ENCODE measurements at places on chromosomes 12 and 14.

DNA sequence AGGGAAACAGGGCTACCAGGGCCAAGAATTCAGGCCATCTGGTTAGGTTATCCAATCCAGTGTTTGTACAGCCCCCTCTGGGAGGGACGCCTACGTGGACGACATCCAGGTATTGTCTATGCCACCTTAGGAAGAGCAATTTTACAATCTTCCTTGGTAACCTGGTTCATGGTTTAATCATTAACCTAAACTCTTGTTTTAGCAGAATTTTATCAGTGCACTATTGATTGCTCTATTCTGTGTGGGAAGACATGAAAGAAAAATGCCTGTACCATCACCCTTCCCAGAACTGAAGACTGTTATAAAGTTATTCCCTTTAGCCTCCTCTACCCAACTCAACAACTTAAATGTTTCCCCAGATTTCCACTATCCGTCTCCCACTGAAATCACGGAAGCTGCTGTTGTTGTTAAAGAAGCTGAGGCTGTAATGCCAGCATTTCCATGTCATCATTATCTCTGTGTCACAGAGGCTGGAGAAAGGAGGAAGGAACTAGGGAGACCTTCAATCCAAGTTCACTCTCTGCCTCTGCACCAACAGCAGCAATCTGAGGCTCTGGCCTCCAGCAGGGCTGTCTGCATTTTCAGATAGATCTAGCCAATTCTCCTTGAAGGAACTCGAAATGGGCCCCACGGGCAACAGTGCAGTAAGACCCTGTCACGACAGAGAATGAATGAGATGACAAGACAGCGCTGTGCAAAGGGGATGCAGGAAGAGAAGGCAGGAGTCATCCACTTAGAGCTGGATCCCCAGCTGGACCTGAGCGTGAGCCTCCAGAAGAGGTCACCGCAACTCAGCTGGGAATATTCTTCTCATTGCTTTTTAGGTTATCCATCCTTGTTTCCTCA, 183.4 kb upstream of the GZMB start:
- DNase-seq, result no peak

DNA sequence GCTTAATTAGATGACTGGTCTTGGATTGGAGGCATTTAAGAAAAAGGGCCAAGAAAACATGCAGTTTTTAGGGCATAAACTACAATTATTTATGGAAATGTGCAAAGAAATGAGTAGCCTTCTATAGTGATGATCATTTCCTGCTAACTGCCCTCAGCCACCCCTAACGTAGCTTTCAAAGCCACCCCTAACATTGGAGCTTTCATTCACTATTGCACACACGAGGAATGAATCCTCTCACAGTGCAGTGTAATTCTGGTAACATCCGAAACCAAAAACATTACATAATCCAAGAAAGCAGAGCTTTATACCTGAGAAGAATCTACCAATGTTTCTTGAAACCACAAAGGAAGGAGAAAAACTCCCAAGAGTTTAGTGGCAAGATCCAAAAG, 1003.6 kb downstream of the TMEM121 start:
- DNase-seq, result no peak

- DNase-seq, result no peak
Measured at GRCh38 chr12:124566997-124567672, at the start of gene NCOR2. TSS of gene NCOR2 (minus strand) at chr12:124567612. CDS start at chr12:124495251, 72,361 bp downstream.

GRCh38 chr12:32134101-32134888, 27.6 kb downstream of the BICD1 start:
- DNase-seq, result peak; percentile 51

DNA sequence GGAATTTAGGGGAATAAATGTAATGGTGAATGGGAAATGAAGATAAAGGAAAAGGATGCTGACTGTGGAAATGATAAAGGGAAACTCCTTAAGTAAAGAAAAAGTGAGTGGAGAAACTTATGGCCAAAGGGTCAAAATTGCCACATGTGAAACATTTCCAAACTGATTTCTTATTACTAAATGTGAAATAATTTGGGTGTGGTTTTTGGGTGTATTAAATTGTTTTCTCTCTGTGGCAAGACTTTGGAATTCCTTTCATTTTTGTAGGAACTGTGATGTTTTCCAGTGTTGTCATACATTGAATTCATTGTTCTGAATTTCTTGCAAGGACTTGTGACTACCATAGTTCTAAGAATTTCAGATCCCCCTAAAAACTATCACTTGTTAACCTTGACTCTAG, 1891.5 kb upstream of the SEL1L start:
- DNase-seq, result no peak

DNA sequence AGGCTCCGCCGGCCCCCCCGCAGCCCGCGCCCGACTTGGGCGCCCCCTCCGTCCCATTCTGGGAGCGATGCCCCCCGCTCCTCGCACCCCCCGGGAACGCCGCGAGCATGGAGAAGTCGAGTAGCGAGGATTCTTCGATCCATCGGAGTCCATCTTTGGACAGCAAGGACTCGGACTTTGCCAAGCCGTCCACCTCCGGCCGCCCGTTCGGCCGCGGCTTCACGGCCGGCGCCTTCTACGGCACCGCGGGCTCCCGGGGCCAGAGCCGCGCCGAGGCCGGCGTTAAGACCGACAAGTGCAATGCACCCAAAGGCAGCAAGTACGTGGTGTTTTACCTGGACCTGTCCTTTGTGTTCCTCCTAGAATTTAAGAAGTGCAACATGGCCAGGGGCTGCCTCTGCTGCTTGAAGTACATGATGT, 123.6 kb downstream of the TSPAN9 start:
- no peak for DNase-seq

DNA sequence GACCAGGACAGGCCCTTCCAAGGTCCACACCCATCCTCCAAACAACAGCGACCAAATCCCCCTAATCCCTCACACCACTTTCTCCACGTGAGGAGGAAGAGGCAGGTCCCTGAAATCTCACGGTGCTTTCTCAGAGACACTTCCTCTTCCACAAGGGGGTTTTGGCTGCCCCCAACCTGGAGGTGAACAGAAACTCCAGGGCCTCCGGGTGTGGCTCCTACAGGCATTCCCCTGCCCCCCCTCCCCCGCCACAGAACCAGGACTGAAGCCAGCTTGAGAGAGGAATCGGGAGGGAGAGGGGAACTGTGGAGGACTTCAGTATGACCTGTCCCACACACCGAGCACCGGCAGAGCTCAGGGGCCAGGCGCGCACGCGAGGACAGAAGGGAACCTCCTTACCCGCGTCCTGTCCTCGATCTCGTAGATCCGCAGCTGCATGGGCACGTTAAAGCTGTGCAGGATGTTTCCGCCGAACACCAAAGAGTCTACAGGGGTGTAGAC, 60.2 kb downstream of the KDM2B start:
- DNase-seq, result no peak

DNA sequence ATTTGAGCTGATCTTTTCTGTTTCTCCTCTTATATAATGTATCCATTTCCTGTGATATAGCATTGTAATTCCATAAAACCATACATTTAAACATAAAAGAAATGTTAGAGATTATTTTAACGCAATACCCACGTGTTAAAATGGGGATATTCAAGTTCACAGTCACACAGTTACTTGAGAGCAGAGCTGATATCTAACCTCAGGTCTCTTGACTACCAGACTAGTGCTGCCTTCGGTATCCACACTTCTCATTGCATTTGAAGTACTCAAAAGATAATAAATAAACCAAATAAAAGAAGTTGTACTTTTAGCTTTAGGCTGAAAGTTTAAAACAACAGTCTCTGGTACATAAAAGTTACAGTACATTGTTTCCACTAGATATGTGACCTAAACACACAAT, 2.9 kb downstream of the CLECL1 start:
- no peak for DNase-seq

- DNase-seq, result no peak
Measured at GRCh38 chr14:77347751-77348150, 26.9 kb downstream of the GSTZ1 start.

GRCh38 chr14:35366056-35366451, 38.5 kb downstream of the NFKBIA start:
- peak; percentile 10 for DNase-seq

DNA sequence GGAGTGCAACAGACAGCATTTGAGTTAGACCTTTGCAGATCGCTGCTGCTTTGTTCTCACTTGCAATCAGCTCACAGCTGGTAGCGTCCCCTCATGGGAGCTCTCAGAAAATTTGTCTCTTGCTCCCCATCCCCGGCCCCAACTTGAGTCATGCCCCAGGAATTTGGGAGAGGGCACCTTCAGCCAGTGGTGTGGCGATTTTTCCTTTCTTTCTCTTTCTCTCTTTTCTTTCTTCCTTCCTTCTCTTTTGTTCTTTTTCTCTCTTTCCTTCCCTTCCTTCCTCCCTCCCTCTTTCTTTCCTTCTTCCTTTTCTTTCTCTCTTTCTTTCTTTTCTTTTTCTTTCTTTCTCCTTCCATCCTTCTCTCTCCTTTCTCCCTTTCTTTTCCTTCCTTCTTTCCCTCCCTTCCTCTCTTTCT, 34.2 kb upstream of the MAP1LC3B2 start:
- DNase-seq, result no peak

- peak; percentile 10 for DNase-seq
Measured at GRCh38 chr14:57486767-57487379, 6.8 kb downstream of the CCDC198 start.

GRCh38 chr12:573232-573631, 90.0 kb downstream of the NINJ2 start:
- DNase-seq, result no peak

- no peak for DNase-seq
Measured at GRCh38 chr12:107775093-107775721, 703 bp downstream of the ASCL4 start.

GRCh38 chr14:102457509-102457908, 52.1 kb downstream of the ANKRD9 start:
- DNase-seq, result no peak

DNA sequence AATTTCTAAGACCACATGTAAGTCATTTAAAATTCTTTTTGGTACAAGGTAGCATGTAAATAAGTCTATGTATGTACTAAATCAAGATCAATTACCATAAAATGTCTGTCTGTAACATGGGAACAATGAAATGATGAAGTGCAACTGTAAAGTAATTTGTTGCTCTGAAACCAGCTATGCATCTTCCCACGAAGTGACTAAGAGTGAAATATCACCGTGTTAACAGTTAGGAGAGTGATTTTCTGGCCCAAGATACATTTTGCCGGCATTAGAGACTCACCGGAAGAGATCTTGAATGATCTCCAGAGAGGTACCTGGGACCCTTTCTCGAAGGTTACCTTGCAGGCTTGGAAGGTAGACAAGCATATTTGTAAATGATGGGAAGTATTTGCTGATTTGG, 105.8 kb downstream of the SAMD4A start:
- DNase-seq, result no peak

GRCh38 chr14:64998455-64998931, 11.8 kb downstream of the FNTB start:
- peak; percentile 14 for DNase-seq

DNA sequence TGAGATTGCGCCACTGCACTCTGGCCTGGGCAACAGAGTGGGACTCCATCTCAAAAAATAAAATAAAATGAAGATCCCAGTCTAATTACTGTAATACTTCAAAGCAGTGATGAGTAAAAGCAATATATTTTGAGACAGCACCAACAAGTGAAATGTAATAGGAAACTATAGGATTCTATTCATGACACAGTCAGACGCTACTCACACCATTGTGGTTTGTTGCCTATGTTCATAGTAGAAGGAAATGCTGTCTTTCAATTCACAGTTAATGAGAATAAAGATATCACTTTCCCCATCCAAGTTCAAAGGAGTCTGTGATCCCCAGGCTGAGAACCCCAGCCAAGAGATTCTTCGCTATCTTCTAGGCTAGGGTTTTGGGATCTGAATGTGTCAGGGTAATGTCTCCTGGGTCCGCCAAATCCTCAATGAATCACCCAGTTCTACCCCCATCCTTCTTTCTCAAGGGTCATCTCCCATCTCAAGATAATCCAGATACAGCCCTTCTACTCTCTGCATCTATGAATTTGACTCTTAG, 16.6 kb upstream of the DTX1 start:
- no peak for DNase-seq

- DNase-seq, result no peak
Measured at GRCh38 chr14:35632676-35633075, 98.7 kb downstream of the INSM2 start.

- DNase-seq, result no peak
Measured at GRCh38 chr12:43151441-43151981, 400.5 kb downstream of the ADAMTS20 start.

GRCh38 chr14:36618641-36619040, 36.2 kb upstream of the NKX2-8 start:
- no peak for DNase-seq

DNA sequence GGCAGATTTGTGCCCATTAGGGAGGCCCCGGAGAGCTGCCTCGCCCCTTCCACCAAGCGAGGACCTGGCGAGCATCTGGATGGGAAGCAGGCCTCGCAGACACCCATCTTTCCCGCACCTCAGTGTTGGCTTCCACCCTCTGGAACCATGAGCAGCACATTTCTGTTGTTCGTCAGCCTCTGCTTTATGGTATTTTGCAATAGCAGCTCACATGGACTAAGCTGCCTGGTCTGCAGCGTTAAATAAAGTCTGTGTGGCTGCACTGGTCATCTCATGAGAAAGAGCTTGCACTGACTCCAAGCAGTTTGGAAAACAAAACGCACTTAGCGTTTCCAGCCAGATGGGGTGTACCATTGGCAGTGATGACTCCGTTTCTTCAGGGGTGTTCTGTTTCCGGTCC, 75.8 kb downstream of the GLT1D1 start:
- no peak for DNase-seq

- DNase-seq, result no peak
Measured at GRCh38 chr14:38866461-38866860, 236.6 kb downstream of the SEC23A start.

DNA sequence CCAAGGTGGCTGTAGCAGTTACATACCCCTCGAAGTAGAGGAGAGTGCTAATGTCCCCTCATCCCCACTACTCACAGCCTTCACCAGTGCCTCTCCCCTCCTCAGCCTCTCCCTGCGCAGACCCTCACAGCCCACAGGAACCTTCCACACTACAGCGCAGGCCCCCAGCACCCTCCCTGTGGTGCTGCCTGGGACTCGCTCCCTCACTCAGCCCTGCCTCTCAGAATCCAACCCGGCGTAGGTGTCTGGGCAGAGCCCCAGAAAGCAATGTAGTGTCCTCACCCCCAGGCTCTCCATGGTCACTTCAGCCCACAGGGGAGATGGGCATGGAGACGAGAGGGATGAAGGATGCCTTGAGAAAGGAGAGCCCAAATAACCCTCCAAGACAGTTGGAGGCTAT, 10.9 kb upstream of the ZNF740 start:
- no peak for DNase-seq

DNA sequence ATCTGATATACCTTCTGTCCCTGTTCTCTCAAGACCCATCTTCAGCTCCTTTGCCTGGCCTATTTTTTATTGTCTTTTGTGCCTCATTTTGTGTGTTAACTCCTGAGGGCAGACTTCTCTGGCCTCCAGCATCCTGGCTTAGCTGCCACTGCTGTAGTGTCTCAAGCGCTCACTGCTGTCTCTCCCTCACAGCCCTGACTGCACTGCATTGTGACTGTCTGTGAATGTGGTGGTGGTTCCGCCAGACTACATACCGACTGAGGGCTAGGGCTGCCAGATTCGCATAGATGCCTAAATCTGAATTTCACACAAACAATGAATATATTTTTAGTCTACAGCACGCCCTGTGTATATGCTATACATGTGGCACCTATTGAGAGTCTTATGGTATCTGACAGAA, 1088.9 kb upstream of the TMEM132C start:
- DNase-seq, result no peak

GRCh38 chr12:104514092-104514810, 57.5 kb downstream of the CHST11 start:
- no peak for DNase-seq

GRCh38 chr12:27969624-27970400, 2.7 kb downstream of the PTHLH start:
- DNase-seq, result no peak

- DNase-seq, result no peak
Measured at GRCh38 chr12:123941624-123942237, 30.9 kb downstream of the CCDC92 start.

Data from CD4-positive, alpha-beta T cell treated with Interleukin-4 for 4 hours (primary cell).